ENCODE measurements at places on chromosomes 16 and 17.

GRCh38 chr16:228151-228851, 948 bp downstream of the LUC7L start:
- no peak for DNase-seq

GRCh38 chr17:28415886-28416285, 9.9 kb upstream of the SLC46A1 start:
- DNase-seq = no peak

GRCh38 chr17:5708344-5708743, 124.0 kb upstream of the NLRP1 start:
- DNase-seq = no peak

DNA sequence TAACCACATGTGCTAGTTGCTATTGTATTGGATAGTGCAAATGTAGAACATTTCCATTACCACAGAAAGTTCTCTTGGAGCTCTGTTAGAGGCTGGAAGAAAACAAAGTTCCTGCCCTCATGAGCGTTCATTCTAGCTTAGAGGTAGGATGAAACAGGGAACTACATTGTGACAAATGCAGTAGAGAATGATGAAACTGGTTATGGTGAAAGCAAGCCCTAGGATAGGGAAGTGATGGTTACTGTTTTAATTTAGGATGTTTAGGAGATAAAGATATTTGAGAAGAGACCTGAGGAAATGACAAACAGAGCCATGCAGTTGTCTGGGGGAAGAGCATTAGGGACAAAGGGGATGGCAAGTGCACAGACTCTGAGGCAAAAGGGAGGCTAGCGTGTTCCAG, 50.7 kb downstream of the AATF start:
- no peak for DNase-seq

DNA sequence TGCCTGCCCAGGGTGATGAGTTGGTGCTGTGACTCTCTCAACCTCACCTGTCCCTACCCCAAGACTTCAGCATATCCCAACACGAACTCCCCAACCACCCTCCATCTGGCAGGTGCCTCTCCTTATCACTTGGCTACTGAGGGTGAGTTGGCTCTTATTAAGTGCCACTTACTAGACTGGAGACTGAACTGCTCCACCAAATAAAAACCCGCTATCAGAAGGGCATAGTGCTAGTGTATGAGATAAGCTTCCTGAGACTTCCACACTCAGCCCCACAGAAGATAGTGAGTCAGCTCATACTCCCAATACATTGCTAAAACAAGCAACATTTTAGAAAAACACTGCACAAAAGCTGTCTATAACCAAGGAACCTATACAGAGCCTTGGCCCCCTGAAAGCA, 16.0 kb upstream of the CCL18 start:
- DNase-seq = peak; percentile 41

GRCh38 chr16:58045096-58045495, 19.5 kb downstream of the MMP15 start:
- no peak for DNase-seq

DNA sequence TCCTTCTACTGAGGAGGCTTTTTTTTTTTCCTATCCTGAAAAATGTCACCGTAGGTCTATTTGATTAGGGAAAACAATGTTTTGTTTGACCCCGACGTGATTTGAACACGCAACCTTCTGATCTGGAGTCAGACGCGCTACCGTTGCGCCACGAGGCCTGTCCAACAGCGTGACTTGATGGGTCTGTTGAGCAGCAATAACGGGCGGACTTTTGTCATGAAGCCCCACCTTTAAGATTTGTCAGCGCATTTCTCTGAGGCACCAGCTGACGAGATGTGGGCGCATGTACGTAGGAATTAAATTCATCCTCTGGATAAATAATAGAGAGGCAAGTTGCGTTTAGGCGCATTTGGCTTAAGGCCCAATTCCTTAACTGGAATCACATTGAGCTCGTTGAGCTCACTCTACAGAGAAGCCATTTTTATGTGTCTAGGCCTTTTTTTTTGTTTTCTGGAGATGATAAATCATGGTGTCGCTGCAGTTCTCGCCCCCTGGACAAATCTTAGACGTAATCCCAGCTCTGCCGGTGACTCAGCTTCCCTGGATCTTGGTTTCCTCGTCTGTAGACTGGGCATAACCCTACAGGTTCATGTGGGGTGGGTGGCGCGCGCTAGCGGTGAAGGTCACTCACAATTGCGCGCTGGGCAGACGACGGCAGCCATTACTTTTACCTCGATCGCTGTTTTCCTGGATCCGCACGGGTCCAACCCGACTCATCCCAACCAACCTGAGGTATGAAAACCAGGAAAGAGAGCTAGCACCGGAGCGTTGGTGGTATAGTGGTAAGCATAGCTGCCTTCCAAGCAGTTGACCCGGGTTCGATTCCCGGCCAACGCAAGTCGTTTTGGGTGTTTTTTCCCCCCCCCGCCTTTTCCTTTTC, 10.6 kb upstream of the AURKB start:
- DNase-seq = peak; percentile 98

DNA sequence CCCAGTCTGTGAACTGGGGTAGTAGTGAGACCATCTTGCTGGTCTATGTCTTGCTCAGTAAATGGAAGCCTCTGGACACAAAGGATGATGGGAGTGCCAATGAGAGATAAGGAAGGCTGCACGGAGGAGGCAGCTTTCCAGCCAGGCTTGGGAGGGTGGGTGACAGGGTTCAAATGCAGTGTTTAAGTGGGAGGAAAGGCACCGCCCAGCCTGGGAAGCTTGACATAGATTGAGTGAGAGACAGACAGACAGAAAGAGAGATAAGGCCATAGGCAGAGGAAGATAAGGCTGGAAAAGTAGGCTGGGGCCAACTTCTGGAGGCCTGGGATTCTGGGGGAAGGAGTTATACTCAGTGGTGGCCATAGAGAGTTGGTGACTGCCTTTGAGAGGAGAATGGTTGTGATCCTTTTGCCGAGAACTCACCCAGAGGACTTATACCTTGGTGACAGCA, 7.2 kb upstream of the COL1A1 start:
- DNase-seq = peak; percentile 73

DNA sequence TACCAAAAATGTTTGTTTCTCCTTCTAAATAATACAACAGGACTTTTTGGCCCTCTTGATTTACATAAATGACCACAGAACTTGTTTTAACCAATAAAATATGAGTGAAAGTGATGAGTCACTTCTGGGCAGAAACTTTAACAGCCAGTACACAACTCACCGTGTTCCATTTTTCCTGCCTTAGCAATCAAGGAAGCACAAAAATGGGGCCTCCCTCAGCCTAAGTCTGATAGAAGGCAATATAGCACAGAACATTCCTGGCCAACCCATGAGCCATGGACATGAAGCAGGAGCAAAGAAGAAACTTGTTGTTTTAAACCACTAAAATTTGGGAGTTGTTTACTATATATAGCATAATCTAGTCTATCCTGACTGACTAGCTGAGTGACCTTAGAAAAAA, 61.1 kb upstream of the MTMR4 start:
- peak; percentile 65 for DNase-seq

GRCh38 chr17:69788957-69789356, 286.1 kb upstream of the KCNJ16 start:
- no peak for DNase-seq

DNA sequence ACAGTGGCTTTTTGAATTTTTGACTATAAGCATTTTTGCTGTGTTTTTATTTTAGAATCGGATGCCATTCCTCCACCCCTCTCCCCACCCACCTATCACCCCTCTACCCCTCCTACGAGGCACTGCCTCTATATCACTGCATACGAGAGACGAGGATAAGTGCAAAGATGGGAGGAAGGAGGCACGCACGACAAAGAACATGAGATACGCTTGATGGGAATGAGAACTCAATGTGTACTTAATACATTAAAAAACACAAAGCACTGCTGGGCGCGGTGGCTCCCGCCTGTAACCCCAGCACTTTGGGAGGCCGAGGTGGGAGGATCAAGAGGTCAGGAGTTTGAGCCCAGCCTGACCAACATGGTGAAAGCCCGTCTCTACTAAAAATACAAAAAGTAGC, 8.8 kb upstream of the USP43 start:
- DNase-seq = no peak

DNA sequence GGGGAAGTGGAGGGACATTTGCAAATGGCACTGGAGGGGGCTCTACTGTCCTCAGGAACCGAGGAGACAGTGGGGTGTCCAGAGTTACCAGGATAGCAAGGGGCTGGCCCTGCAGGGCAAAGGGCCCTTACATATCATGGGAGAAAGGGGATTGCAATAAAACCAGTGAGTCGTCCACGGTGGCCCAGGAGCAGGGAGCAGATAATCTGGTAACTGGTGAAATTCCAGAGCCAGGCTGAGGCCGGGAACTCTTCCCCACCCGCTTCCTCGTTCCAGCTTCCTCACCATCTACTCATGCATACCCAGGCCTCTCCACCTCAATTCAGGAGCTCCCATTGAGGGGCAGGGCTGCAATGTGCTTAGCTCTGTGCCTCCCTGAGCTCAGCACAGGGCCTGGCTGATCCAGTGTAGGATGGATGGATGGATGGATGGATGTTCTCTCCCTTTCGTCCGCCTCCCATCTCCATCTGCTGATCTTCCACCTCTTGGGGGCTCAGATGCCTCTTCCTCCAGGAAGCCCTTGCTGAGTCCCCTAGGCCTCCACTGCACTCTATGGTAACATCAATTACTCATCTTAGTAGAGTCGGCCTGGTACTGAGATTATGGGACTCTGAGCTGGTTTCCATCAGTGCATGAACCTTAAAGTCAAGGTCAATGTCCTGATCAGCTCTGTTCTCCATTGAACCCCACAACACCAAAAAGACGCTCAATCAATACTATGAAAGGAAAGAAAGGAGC, 41.2 kb upstream of the NDRG4 start:
- DNase-seq = no peak

DNA sequence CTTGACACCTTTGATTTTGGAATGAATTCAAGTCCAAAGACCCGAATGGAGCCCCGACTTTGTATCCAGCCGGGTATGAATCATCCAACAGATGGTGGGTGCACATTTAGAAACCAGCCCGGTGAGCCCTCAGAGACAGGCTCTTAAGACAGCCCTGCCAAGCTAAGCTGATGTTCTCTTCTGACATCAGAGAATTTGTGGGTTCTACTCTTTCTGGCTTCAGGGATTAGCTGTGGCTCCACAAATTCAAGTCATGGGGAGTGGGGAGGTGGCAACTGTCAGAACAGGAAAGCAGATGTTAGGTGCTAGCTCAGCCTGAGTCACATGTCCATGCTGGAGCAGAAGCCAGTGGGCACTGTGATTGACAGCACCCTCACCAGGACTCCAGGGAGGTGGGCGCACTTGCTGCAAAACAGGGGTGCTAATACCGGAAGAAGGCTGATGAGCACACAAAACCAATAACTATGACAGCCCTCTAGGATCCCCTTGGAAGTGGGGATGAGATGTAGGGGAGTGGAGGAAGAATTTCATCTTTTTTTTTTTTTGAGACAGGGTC, 31.4 kb upstream of the XYLT2 start:
- no peak for DNase-seq

DNA sequence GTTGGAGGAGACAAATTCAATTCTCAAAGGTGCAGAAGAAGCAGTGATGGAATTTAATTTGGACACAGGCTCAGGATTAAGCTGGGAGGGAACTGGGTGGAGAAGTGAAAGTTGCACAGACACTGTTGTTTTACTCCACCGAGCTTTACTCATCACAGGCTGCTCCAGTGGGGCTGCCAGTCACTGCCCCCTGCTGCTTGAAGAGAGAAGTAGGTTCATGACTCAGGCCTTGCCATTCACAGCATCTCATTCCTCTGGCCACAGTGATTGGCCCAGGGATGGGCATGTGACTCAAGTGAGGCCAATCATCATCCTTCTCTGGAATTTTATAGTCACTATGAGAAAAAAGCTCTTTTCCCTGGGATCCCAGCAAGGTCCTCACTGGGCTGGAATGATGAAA, 11.8 kb downstream of the GNAO1 start:
- DNase-seq = peak; percentile 75

GRCh38 chr17:21368545-21369246, 7.5 kb upstream of the KCNJ12 start:
- no peak for DNase-seq

GRCh38 chr17:17069849-17070248, 27.6 kb downstream of the MPRIP start:
- DNase-seq = peak; percentile 7

GRCh38 chr16:56577300-56577625, 12.1 kb upstream of the MT3 start:
- DNase-seq = no peak

DNA sequence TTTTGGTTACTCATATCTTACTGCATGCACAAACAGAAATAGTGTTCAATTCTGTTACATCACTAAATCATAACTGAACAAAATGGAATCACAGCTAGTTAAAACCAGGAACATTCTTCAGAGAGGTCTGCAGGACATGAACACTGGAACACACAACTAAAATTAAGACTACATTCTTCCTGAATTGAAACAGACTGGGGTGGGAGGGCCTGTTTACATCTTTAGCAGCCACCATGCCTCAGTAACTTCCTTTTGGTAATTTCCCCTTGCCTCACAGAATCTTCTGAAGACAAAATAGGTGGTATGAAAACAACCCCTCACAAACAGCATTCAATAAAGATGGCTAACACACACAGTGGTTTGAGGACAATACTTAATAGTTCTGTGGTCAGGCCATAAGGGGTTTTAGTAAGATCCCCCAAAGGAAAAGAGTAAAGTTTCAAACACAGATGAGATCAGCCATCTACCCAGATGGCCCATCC, 6.5 kb downstream of the MARF1 start:
- no peak for DNase-seq

DNA sequence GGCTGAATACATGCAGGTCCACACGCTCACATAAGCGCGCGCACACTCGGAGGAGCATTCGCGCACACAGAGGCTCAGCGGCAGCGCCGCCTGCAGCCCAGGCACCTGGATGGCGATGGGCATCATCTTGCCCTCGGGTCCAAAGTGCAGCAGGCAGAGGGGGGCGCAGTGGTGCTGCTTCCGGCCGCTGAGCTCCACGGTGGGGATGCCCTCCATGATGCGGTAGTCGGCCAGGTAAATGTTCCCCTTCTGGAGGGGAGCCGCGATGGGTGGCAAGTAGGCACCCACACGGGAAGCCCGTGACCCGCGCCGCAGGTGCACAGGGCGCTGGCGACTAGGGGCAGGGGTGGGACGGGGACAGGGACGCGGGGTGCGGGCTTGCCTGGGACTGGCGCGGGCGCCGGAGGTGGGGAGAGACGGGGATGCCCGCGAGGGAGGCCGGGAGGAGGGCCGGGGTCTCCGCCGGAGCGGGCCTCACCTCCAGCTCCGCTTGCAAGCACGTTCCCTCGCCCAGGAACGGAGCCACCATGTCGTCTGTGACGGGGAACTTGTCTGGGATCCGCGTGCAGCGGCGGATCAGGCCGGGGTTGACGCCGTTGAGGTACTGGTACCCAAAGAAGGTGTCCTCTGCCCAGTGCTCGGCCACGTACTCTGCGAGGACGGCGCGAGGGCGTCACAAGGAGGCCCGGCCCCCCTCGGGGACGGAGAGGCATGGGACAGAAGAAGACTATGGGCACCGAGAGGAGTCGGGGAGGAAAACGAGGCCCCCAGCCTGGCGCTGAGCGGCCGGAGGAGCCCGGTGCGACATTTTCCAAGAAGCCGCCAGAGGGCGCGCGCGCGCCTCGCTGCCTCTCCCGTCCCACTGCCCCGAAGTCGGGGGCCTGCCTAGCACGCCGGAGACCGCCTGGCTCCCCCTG, 8.0 kb downstream of the ALOX12B start:
- DNase-seq = peak; percentile 81

- DNase-seq = peak; percentile 61
Measured at GRCh38 chr16:70253291-70254106, 1.8 kb upstream of the EXOSC6 start.

GRCh38 chr17:50629902-50630301, 4.8 kb upstream of the ABCC3 start:
- DNase-seq = no peak

GRCh38 chr17:60321336-60322055, 70.4 kb downstream of the USP32 start:
- no peak for DNase-seq

- DNase-seq = no peak
Measured at GRCh38 chr17:57943645-57944044, 11.6 kb downstream of the CUEDC1 start.
